AG10803 (cell line): ENCODE measurements at places on chromosomes 6 and 20.

DNA sequence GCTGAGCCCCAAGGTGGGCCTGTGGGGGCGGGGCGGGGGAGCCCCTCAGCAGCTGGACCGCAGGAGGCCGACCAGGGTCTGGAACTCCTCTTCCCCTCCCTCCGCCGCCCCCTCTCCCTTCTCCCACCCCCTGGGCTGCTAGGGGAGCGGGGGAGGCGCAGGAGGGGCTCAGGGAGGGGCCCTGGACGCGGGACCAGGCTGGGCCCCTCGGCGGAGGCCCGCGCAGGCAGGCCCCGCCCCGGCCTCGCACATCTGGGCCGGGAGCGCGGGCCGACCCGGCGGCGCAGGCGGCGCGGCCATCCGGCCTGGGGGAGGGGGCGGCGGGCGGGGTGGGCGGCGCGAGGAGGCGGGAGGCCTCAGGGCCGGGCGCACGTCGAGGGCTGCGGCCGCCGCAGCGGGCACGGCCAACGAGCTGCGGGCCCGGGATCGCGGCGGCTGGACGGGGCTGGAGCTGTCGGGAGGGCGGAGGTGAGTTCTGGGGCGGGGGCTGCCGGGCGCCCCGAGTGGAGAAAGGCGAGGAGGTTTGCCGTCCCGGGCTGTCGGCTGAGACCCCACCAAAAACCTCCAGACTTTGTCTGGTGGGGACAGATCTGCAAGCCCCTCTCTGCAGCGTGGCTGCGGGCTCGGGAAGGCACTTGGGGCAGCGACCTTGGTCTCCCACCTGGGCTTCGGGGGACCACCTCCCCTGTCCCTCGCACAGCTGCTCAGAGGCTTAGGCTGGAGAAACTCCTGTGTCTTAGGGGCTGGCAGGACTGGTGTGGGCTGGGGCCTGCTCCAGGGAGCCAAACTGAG, at the start of gene HSPA12B:
Gene HSPA12B (plus strand): TSS at position 359 of the 792 bp plus-strand sequence. CDS start 5,990 bp downstream, outside the sequence.
- no peak for DNase-seq

- peak; percentile 55 for DNase-seq
These were observed 75.3 kb upstream of the RIPOR2 start for GRCh38 chr6:25010902-25011625.

DNA sequence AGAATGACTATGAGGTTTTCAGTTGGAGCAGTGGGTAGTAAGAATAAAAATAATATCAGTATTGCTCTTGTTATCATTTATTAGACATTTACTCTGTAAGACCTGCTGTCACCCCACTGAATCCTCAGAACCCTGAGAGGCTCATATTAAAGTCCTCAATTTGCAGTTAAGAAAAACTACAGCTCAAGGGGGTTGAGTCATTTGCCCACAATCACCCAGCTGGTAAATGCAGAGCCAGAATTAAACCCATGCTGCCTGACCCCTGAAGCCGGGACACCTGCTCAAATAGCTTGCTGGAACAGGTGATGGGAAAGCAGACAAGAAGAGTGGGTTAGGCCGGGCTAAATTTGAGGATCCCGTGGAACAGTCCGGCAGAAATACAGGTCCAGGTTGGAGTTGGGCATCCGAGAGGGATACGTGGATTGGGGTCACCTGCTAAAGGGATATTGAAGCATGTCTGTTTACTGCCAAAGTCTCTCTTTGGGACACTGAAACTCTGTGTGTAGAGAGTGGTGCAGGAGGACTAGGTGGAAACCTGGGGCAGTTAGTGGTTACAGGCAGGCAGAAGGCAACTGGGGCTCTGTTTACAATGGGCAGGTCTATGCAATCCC, 344.1 kb downstream of the CDC5L start:
- no peak for DNase-seq

DNA sequence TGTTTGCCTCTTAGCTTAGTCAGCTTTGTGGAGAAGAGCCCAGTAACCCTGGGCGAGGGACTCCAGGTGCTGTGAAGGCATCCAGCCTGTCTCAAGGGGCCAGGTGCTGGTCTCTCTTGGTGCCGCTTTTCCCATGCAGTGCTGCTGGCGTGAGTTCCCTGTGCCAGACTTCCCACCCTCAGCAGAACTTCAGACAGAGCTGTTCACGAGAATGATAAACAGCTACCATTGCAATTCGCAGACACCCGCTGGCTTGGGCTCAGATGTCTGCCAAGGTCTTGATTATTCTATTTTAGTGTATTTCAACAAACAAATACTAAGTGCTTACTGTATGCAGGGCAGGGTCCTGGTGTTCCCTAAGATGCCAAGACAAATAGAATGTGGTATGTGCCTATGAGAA, 57.7 kb downstream of the RNF217 start:
- DNase-seq, result no peak
